ENCODE measurements at places on chromosomes 1 and 21.

DNA sequence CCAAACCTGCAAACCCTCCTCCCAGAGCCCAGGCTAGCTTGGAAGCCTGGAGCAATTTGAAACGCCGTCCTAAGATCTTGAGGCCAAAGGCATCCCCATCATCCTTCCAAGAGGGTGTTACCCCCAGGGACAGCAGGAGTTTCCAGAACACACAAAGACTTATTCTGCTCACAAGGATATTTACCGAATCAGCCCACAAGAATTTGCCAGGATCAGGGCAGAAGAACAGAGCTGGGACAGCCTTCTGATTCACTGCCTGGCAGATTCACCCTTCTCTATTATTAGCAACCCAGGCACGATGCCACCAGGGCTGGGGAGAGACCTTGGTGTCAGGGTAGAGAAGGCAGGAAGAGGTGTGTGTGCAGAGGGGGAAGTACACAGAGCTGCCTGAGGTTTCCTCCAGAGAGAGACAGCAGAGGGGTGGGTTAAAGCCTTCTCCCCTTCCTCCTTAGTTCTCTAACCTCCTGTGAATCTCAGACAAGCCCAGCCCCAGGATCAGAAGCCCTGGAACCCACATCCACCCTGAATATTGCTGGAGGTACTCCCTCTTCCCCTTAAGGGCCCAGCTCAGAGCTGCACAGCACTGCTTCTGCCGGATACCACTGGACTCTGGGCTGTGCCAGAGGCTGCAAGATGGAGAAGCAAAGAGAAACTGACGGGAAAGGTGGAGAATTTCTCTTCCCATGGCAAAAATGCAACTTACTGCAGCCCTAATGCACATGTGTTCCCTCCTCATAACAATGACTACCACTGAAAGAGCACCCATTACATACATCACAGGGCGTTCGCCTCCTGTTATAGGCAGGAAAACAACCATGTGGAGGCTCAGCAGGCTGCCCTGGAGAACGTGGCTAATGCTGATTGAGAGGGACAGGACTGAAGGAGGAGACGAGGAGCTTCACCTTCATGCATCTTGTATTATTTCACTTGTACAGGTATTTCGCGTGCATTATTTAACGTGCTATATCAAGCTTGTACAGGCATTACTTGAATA is 61.8 kb downstream of the ITPKB start:
- peak; percentile 91 for DNase-seq

GRCh38 chr1:177185209-177185608 is 14.5 kb downstream of the BRINP2 start:
- DNase-seq = no peak

DNA sequence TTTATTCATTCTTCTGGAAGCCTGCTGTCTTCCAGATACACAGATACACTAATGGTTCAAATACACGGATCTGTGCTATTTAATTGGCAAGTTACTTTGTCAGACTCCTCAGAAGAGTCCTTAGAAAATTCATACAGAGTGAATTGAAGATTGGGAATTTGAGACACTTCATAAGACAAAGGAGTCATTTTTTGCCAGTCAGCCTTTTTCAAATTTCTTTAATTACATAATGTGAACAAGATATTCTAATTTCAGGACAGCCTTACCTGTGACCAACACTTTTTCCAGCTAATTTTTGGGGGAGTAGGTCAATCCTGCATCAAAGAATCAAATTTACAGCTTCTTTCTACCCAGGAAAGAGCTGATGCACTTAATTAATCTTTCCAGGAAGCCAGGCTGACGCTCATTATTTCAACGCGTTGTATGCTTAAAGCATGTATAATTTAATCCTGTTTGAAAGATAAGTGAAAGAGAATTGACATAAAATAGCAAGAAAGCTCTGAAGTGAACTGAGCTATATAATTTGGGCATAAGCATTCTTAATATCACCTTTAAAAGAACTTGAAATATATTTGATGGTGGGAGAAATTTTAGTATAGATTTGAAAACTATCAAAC is 12.8 kb upstream of the NRIP1 start:
- no peak for DNase-seq

- DNase-seq = peak; percentile 12
Observed at GRCh38 chr1:179448437-179449149, 82.8 kb downstream of the AXDND1 start.

- no peak for DNase-seq
Observed at GRCh38 chr1:96861836-96862235, 140.3 kb downstream of the PTBP2 start.

GRCh38 chr21:44899768-44900558 is 20.7 kb downstream of the ITGB2 start:
- no peak for DNase-seq

DNA sequence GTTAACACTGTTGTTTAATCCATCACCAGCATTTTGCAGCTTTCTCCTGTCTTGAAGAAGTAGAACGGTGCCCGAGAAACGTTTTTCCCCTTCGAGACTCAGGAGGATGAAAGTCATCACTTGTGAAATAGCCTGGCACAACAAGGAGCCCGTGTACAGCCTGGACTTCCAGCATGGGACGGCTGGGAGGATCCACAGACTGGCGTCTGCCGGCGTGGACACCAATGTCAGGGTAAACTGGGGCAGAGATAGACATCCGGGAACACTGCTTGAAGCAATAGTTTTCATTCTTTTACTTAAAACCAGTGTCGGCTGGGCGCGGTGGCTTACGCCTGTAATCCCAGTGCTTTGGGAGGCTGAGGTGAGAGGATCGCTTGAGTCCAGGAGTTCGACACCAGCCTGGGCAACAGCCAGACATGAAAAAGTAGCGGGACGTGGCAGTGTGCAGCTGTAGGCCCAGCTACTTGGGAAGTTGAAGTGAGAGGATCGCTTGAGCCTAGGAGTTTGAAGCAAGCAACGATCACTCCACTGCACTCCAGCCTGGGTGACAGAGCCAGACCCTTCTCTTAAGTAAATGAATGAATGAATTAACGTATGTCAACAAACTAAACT is 945 bp downstream of the CHAF1B start:
- no peak for DNase-seq

DNA sequence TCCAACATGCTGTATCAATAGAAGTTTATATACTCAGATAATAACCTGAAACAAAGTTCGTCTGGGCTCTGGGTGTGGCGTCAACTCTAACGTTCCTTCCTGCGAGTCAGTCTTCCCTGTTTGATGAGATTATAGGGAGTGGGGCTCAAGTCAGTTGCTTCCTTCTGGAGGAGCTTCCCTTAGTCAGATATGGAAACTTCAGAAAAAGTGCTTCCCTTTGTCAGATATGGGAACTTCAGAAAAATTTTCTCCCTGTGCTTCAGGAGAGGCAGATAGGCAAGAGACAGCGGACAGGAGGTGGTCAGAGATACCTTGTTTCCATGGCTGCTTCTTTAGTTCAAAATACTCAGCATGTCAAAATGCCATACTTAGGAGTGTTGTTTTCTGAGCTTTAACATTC is 51.1 kb upstream of the PRDX6 start:
- no peak for DNase-seq

DNA sequence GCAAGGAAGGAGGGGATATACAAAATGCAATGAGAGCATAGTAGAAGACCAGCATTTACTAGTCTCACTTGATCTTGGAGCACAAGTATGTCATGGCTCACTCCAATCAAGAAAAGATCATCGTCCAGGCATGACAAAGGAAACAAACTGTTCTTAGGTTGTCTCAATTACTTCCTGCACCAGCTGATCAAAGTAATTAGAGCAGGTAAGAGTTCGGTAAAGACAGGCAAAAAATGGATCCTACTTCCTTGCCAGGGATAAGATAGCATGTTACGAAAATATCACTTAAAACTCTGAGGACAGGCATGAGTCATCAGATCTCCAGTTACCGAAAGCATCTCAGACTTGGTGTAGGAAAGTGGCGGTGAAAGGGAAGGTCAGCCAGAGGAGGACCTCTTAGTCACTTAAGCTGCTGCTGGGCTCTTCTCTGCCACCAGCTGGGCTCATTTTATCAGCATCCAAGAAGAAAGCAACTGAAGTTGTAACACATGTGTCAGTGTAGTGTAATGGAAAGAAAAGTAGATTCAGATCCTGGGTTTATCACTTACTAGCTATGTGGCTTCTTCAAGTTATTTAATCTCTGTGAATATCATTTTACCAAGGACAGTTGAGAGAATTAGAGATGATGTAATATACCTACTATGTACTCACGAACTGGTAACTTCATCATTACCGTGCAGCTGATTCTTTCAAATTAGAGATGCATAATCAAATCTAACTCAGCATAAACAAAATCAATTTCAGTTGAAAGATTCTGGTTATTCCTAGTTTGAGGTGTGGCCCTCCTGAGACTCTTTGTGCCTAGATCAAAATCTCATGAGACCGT is 46.8 kb downstream of the XCL1 start:
- no peak for DNase-seq

- DNase-seq = no peak
Observed at GRCh38 chr1:88275259-88275862, 408.7 kb upstream of the PKN2 start.

DNA sequence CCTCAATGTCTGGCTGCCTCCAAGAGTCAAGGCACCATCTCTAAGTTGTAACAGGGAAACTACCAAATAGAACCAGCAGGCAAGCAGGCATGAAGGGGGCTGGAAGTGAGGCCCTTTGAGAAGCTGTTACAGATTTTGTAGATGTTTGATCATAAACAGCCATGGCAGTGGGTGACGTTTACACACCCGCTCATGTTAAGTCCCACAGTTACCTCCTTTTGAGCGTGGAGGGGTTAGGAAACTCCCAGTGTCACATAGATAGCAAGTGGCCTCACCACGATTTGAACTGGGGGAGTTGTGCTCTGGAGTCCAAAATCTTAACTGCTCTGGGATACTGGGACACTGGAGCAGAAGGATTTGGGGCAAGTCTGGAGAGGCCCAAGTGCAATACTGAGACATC is 192.4 kb downstream of the HIVEP3 start:
- no peak for DNase-seq

DNA sequence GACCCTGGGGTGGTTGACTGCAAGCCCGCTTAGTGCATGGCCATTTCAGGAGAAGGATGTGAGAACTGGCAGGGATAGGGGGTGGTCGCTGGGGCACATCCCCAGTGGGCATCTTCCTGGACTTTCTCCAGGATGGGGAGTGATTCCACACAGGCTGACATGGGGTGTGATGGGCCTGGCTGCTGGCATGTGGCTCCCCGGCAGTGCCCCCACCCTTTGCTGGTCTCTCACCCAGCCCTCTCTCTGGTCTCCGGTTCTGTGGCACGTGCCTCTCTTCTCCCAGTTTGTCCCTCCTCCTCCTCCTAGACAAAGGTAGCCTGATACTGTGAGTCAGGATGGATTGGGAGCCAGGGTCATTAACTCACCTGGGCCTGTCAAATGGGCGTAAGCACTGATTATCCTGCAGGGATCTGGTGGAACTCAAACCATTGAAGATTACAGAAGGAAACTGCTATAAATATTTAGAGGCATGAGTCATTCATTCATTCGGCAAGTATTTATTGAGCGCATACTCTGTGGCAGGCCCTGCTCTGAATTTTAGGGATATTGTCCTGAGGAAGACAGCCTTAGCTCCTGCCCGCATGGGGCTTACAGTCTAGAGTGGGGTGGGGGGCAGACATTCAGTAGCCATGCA is 23.6 kb upstream of the EPS8L3 start:
- no peak for DNase-seq

DNA sequence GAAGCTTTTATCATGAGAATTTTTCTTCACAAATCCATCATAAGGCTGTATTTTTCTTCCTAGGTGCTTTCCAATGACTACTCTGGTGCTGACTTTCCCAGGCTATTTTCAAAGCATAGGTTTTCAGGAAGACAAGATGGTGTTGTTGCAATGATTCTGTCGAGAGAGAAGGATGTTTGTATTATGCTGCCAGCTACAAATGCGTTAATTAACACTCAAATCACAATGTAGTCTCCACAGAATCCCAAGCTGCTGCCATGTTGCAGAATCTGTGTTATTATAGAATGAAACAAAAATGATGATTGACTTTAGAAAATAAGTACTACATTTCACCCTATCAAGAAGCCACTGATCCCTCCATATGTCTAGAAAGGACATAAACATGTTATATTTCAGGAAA is 179.5 kb upstream of the MAP1LC3C start:
- no peak for DNase-seq

- DNase-seq = no peak
Observed at GRCh38 chr1:88736633-88737248, 52.7 kb downstream of the PKN2 start.

GRCh38 chr1:79040424-79041082 is 34.0 kb upstream of the ADGRL4 start:
- no peak for DNase-seq

DNA sequence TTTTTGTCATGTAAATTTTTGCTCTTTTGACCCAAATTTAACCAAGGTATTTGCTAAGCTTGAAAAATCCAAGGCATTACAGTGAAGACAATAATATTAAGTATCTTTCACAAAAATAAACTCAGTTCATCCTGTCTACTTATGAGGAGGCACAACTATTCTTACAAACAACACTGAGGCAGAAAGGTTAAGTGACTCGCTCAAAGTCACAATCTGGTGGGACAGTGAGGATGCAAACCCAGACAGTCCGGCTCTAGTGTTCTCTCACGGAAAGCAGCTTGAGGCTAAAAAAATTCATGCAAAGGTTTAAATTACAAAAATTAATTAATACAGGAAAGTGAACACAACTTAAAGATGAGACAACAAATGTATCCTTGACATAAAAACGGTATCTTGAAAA is 125.3 kb downstream of the SIPA1L2 start:
- no peak for DNase-seq

DNA sequence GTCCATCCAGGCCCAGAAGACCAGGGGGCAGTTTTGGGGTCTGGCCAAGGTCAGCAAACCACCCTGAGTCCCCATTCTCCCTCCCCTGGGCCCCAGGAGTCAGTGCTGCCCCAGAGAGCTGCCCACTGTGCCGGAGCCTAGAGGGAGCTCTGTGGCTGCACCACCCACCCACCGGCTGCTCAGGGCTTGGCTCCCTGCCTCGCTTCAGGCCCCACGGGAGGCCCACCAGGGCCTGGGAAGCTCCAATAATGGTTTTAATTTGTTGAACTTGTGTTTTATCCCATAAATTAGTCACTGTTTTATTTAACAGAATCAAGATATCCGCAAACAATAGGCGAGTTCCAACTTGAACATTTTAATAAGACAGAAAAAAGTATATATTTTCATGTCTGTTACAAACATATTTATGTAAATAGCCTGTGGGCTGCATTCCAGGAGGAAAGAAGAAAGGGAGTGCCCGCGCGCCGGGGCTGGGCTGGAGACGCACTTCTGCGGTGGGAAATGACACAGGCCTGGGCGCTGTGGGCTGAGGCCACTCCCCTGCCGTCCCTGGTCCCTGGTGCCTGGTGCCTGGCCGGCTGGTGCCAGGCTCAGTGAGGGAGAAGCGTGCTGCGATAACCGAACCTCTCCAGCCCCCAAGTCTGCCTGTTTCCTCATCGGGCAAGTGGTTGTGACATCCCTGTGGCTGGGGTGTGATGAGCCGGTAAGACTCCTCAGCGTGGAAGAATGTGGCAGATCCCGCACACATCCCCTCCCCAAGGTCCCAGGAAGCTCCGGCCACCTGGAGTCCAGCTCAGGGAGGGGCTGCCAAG is 160.5 kb downstream of the PEX14 start:
- DNase-seq = no peak
